ENCODE measurements at places on chromosomes 2 and 18. TPM values are rescaled to one million over a fixed set of nuclear protein-coding genes. Genes with fewer than 3 reads are reported as not detected.

GRCh38 chr2:127231130-127231865, 11.2 kb upstream of the CYP27C1 start:
- no peak for DNase-seq

DNA sequence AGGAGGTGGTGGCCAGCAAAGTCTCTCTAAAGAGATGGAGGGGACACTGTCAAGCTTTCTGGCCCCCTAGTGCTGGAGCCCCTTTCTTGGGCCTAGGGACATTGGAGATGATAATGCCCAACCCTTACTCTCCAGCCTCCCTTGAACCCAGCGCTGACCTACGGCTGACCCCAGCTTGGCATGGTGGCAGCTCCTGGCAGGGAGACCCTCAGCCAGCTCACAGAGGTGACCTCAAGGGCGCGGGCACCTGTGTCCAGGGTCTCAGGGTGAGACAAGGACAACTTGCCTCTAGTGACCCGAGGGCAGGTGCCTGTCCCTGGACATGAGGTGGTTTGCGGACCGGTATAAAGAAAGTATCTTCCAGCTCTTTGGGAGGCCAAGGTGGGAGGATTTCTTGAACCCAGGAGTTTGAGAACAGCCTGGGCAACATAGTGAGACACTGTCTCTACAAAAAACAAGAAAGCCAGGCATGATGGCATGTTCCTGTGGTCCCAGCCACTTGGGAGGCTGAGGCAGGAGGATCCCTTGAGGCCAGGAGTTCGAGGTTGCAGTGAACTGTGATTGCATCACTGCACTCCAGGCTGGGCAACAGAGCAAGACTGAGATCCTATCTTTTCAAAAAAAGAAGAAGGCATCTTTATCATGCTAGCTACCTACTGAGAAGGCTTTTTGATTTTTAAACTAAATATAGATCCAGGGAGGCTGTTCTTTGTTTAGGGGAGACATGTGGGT, 3.3 kb upstream of the PER2 start:
- no peak for DNase-seq

DNA sequence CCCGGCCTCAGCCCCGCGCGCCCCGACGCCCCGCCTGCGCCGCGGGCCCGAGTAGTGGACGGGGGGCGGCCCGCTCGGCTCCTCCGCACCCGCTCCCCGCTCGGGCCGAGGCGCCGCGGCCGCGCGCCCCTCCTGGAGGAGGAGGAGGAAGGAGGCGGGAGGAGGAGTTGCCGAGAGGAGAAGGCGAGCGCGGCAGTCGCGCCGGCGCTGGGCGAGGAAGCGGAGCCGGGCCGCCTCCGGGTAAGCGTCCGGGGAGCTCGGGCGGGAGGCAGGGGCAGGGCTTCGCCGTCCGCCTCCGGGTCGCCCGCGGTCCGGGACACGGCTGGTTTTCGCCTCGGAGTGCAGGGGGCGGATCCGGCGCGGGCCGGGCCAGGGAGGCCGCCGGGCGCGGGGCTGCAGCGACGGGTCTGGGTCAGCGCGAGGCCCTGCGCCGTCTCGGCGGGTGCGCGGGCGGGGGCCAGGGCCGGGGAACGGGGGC, at the start of gene SOCS6:
Gene SOCS6 (plus strand): TSS at position 195 of the 478 bp plus-strand sequence. CDS start 35,624 bp downstream, outside the sequence.
- DNase-seq, result peak; percentile 90

- no peak for DNase-seq
These were observed 111.8 kb upstream of the PPP1CB start for GRCh38 chr2:28639836-28640235.

GRCh38 chr2:135948141-135948540, 37.3 kb downstream of the DARS1 start:
- no peak for DNase-seq

DNA sequence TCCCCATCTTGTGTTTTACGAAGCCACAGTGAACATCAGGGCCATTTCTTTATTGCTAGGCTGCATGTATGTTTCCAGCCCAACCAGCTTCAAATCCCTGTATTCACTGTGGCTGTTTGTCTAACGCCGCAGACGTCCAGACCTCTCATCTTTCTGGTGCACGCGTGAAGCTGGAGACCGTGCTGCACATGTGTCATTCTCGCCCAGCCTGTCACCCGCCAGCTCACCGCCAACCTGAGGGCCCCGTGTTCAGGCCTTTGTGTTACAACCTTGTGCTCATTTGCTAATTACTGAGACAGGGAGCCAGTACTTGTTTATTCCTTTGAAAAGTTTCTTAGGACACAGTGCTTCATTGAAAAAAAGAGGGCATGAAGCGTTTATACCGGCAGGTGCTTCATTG, 21.4 kb downstream of the SALL3 start:
- DNase-seq, result no peak

GRCh38 chr18:23143016-23143814, 7.9 kb downstream of the CABLES1 start:
- no peak for DNase-seq

DNA sequence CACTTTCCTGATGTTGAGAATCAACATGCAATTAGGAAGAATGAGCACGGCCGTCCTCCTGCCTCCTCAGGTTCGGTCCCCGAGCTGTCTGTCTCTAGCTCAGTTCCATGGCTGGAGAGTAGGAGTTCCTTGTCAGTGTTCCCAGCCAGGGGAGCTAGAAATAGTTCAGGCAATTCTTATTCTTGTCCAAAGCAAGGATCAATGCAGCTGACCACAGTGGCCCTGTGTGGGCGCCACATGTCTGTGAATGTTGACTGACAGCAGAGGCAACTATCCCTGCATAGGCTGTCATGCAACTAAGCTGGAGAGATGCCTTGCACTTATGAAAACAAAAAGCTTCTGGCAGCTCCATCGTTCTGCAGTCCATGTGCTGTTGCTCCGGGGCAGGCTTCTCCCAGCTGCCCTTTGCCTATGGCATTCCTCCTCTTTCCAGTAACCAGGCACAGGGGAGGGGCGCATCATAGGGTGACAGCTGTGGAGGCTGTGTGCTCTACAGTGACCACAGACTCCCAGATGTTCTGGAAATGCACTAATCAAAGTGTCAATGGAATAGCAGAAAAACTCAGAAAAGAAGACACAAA, 58.7 kb downstream of the PDCL3 start:
- DNase-seq, result no peak

DNA sequence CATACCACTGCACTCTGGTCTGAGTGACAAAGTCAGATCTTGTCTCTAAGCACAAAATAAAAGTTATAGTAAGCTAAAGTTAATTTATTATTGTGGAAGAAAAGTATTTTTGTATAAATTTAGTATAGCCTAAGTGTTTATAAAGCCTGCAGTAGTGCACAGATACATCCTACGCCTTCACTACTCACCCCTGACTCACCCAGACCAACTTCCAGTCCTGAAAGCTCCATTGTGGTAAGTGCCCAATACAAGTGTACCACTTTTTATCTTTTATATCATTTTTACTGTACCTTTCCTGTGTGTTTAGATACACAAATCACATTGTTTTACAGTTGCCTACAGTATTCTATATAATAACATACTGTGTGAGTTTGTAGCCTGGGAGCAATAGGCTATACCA, 57.5 kb downstream of the UBE2E3 start:
- DNase-seq, result no peak

DNA sequence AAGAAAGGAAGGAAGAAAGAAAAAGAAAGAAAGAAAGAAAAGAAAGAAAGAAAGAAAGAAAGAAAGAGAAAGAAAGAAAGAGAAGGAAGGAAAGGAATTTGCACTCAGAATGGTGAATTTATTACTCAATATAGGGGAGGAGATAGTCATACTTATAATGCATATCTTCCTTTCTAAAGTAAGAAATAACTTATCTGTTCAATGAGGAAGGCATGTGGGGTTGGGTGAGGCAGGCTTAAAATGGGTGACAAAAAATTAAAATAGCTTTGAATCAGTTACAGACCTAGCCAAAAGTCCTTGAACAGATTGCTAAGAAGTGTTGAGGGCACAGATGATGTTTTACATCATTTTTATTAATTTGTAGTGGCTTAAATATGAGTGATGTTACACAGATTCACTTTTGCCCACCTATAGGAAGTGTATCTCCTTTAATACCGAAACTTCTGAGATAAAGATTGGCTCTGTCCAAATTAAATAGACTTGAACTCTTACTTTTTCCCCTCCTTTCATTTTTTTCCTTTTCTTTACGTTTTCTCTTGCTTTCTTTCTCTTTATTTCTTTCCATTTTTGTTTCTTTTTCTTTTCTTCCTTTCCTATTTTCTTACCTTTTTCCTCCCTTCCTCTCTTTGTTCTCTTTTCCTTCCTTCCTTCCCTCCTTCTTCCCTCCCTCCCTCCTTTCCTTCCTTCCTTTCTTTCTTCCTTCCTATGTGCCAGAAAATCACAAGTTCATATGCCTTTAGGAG, 14.8 kb upstream of the DSC2 start:
- no peak for DNase-seq

DNA sequence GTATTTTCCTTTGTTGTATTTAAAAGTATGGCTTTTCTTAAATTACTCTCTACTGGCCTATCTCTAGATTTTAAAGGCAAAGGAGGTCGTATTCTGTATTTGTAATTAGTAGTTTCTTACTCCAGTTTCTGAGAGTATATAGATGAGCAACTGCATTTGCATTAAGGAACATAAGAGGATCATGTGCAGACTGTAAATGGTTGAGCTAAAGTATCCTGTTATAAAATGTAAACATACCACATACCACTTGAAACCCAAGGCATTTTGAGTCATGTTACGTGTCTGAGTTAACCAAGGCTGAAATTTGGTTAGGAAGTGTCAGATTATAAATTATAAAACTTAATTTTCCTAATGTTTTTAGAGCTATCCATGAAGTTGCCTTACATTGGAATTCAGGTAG, 76.3 kb downstream of the GPD2 start:
- DNase-seq, result no peak

DNA sequence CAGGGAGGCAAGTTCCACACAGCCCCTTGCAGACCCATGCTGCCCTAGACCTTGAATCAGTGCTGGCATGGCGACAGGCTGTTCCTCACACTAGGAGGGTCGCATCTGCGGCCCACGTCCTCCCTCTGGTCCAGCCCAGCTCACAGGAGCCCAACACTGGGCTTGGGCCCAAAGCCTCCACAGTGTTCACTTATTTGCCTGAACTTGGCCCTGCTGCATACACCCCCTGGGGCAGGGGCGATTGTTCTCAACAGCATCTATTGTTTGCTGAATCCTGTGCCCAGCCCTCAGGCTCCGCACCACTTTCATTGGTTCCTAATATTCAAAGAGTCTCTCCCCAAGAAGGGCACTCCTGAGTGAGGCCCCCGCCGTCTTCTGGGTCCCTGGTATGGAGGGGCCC, 90.7 kb downstream of the ZBTB7C start:
- peak; percentile 56 for DNase-seq

- no peak for DNase-seq
These were observed 11.6 kb downstream of the FHL2 start for GRCh38 chr2:105387225-105387624.

GRCh38 chr18:63283305-63284094, 36.1 kb downstream of the BCL2 start:
- DNase-seq, result no peak

- no peak for DNase-seq
These were observed 339.2 kb upstream of the NRP2 start for GRCh38 chr2:205343103-205343502.

DNA sequence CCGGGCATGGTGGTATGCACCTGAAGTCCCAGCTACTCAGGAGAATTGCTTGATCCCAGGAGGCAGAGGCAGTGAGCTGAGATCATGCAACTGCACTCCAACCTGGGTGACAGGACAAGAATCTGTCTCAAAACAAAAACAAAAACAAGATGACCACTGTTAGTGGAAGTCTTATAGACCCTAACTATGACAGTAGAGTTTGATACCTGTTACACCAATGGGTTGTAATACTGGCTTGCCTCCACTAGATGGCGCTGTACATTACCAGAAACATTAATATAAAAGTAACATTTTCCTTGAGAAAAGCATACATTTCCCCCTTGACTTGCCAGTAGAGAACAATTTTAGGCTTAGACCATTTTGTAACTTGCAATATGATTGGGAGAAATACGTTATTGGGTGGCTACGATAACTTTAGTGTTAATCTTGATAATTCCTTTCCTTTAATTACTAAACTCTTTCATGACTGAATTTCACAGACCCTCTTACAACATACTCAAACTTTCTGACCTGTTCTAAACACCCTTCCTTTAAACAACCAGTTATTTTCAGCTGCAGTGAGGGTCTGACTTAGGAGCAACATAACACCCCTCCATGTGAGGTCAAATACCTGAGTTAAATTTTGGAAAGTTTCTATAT, 19.5 kb downstream of the SLC25A52 start:
- DNase-seq, result no peak

- no peak for DNase-seq
These were observed 186.1 kb upstream of the SALL3 start for GRCh38 chr18:78793313-78794070.

- DNase-seq, result no peak
These were observed 39.5 kb downstream of the ADNP2 start for GRCh38 chr18:80148326-80149199.

DNA sequence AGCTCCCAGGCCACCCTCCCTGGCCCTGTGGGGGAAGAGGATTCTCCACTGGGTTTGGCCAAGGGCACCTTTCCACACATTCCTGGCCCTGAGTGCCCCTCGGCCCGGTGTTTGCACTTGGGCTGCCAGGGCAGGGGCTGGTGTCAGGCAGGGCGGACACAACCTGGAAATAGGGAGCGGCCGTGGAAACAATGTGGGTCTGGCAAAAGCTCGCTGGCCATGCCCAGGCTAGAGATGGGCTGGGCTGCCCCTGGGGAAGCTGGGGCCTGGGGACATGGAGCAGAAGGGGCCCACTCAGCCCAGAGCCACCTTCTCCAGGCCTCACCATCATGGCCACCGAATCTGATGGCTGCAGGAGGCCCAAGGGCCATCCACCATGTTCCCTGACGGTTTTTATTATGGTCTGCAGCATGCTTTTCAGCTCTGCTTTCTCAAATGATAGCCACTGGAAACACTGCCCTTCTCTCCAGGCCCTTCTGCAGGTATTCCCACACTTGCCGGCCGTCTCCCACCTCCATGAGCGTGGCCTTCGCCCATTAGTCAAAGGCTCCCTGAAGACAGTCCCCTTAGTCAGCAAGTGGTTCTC, 275.1 kb downstream of the CYP26B1 start:
- DNase-seq, result no peak

- no peak for DNase-seq
These were observed 505.9 kb downstream of the CPS1 start for GRCh38 chr2:211062297-211062612.

- DNase-seq, result no peak
These were observed 532.2 kb downstream of the RIT2 start for GRCh38 chr18:42583283-42583731.

The GLI2 gene
- total RNA-seq, result 41.4 TPM

The HOXD3 gene
- total RNA-seq, result not detected

The LYG1 gene
- 0.22 TPM for total RNA-seq

The SKOR2 gene
- total RNA-seq, result 0.15 TPM

The OR6B2 gene
- not detected for total RNA-seq

The VPS4B gene
- 31.6 TPM for total RNA-seq

The CFC1 gene
- total RNA-seq, result 0.52 TPM

The MBOAT2 gene
- total RNA-seq, result 23.9 TPM

The PARD3B gene
- 2.3 TPM for total RNA-seq

The SLC30A3 gene
- 0.89 TPM for total RNA-seq

The CPO gene
- total RNA-seq, result 2.4 TPM

The TANC1 gene
- 8.4 TPM for total RNA-seq
